ENCODE measurements at places on chromosomes 5 and 9.

DNA sequence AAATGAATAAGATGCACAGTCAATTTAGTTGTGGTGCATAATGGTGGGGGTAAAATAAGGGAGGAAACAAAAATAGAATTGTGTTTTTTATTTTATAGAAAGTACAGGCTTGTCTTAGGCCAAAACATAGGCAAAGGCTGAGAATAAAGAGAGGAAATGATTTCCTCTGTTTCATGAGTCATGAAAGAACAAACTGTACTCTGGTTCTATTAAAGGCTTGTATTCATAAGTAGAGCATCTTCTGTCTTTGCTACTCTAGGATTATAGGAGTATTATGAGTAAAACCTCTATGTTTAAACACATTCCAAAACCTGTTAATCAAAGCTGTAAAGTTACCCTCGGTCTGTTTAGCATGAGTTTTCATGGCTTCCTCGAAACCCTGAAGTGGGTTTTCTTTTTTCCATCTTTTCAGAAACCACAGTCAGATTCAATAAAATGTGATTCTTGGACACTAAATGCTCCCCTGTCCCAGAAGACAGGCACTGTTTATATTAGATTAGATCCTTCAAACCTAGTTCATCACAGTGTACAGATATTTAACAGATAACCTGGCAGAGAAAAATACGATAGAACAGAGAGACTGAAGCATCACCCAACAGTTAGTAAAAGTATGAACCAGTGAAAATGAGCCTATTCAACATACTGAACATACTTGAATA, 473.9 kb upstream of the CYLC2 start:
- DNase-seq: no peak

- no peak for DNase-seq
Measured at GRCh38 chr9:76729980-76730737, 34.1 kb upstream of the PCA3 start.

- DNase-seq: no peak
Measured at GRCh38 chr9:69633716-69634115, 38.5 kb downstream of the APBA1 start.

GRCh38 chr5:91864962-91865361, 481.8 kb upstream of the ARRDC3 start:
- peak; percentile 65 for DNase-seq

DNA sequence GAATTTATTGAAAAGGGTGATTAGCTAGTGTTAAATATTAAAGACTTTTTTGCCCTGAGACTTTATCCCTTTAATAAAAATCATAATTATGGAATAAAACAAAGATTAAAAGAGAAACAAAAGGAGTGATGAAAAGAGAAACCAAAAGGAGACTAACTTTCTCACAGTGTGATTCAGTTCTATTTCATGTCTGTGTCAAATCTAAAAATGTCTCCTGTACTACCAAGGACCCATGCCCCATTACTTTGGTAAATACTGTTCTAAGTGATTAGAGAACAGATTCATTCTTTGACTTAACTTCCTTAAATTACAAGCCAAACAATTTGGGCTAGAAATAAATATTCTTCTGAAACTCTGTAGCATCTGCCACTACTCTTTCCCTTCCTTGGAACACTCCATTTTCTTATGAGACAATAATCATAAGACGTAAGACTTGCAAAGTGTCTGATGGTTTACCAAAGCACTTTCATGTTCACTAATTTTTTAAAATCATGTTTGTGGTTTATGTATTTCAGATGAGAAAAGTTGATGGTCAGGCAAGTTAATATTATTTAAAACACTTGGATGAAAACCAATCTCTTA, 319.0 kb downstream of the EBF1 start:
- DNase-seq: no peak

- no peak for DNase-seq
Measured at GRCh38 chr5:60196385-60197113, 303.0 kb upstream of the PDE4D start.

- DNase-seq: peak; percentile 79
Measured at GRCh38 chr9:97710356-97711222, 13.4 kb upstream of the XPA start.

DNA sequence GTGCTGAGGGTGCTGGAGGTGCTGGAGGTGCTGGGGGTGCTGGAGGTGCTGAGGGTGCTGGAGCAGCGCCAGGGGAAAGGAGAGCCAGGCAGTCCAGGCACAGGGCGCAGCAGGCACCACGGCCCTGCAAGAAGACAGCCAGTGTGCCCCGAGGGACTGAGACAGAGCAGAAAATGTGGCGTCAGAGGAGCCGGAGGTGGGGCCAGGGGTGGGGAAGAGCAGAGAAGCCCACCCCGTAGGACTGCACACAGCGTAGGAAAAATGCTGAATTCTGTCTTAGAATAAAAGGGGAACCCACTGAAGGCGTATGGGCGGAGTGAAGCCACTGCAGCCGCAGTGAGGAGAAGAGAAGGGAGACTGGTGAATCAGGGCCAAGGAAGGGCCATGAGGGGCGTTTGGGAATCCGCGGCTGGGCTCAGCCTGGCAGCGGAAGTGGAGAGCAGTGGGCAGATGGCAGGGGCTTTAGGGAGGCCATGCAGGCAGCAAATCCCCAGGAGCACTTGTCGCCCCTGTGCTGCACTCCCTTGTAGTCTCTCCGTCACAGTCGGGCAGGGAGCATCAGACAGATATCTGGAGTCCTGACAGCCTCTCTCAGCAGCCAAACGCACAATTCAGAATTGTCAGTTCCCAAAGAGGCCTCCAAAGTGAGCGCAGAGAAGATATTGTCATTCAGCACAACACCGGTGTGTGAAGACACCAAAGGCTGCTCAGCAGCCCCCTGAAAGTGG, 35.9 kb upstream of the LECT2 start:
- no peak for DNase-seq

DNA sequence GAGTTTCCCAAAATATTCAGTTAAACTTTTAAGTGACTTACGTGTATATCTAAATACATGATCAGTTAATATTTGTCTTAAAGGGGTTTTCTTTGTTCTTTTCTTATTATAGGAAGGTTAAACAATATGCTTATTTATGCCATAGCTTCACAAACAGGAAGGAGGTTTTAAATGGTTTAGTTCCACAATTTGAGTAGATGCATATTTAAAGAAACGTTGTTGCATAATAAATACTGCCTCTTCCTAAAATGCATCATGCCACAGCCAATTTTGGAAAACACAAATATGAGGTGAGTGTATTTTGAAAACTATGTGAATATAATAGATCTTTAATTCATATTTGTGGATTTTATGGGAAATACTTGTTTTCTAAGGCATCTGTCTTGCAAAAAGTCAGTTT, 2.5 kb upstream of the ADRB2 start:
- no peak for DNase-seq

- no peak for DNase-seq
Measured at GRCh38 chr5:39370555-39371366, 6.5 kb upstream of the C9 start.

GRCh38 chr5:91419571-91420537, 36.7 kb upstream of the ARRDC3 start:
- peak; percentile 84 for DNase-seq

DNA sequence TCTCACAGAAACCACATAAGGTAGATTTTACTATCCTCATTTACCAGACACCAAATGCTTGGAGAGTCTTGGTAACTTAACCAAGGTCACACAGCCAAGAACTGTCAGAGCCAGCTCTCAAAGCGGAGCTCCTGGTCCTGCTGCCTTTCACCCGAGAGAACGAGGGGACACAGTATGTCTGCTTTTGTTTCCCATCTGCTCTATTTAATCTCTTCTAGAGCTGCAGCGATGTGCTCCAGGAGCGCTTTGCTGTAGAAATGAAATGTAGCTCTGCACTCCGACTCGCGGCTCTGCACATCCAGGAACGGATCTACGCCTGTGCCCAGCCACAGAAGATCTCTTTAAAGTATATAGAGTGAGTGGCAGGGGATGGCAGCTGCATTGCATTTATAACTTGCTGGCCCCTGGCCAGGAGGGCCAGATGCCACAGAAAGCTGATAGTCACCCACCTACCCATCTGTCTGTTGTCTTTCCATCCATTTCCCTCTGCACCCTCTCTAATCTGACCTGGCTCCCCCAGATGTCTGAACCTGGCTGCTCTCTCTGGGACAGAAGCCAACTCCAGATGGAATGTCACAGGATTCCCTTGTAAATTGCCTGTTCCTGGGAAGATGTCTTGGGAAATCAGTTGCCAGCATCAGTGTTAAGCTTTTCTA, 21.4 kb upstream of the TRMT10B start:
- DNase-seq: no peak
